ENCODE measurements at places on chromosomes 5 and 9. TPM values are rescaled to one million over a fixed set of nuclear protein-coding genes. Genes with fewer than 3 reads are reported as not detected.

The GRXCR2 gene
- total RNA-seq = not detected

DNA sequence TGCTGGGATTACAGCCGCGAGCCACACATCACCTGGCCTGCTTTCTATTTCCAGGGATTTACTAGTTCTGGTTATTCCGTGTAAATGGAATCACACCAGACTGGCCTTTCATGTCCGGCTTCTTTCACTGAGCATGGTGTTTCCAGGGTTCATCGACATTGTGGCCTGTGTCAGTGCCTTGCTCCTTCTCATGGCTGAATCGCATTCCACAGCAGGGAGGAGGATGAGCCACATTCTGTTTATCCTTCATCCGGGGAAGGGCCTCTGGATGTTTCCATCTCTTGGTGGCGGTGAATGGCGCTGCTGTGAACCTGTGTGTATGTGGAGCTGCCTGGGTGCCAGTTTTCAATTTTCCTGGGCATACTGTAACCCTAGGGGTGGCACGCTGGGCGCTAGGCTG lies 58.7 kb upstream of the RNU6ATAC start:
- DNase-seq = no peak

The TPPP gene
- total RNA-seq = 0.18 TPM

GRCh38 chr5:80255431-80255810 lies 427 bp downstream of the SERINC5 start:
- peak; percentile 8 for DNase-seq

Measured in pulmonary artery endothelial cell (primary cell).